ENCODE measurements at places on chromosomes 11 and 22. TPM values are rescaled to one million over a fixed set of nuclear protein-coding genes. Genes with fewer than 3 reads are reported as not detected.
A peak's percentile ranks its signal among the peaks of the same experiment; 100 is the strongest.

The BIRC3 gene
- 97.6 TPM for total RNA-seq

- H3K36me3 ChIP-seq = no peaks in the 10 kb centered on the region
- peak overlapping the region; percentile 50 for H3K27ac ChIP-seq
- H3K4me1 ChIP-seq = peaks cover 17% of the 10 kb centered on the region
- DNase-seq = no peak
- H3K4me3 ChIP-seq = no peak overlapping the region
- H3K27me3 ChIP-seq = no peaks in the 10 kb centered on the region
Observed at GRCh38 chr11:68255526-68255925, 16.2 kb downstream of the C11orf24 start.

GRCh38 chr22:31274017-31274416 lies 18.3 kb downstream of the PIK3IP1 start:
- H3K4me3 ChIP-seq = no peak overlapping the region
- DNase-seq = no peak
- peaks cover 98% of the 10 kb centered on the region for H3K36me3 ChIP-seq
- no peaks in the 10 kb centered on the region for H3K27me3 ChIP-seq
- H3K27ac ChIP-seq = no peak overlapping the region
- H3K4me1 ChIP-seq = peaks cover 4% of the 10 kb centered on the region

DNA sequence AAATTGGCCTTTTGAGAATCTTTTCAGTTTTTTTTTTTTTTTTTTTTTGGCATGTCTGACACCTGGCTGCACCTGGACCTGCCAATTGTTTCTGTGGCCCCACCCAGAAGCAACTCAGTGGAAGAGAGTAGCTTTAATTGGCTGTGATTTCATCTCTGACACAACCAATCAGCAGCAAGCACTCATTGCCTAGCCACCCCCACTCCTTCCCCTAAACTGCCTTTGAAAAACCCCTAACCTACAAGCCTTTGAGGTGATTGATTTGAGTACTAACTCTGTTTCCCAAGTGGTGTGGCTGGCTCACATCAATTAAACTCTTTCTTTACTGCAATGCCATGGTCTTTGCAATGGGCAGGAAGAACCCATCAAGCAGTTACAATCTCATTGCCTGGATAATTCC lies 98.2 kb upstream of the CHORDC1 start:
- no peak overlapping the region for H3K27ac ChIP-seq
- H3K36me3 ChIP-seq = no peaks in the 10 kb centered on the region
- no peaks in the 10 kb centered on the region for H3K27me3 ChIP-seq

GRCh38 chr11:69926376-69927050 lies 107.3 kb upstream of the FGF3 start:
- no peak overlapping the region for H3K4me3 ChIP-seq
- no peaks in the 10 kb centered on the region for H3K36me3 ChIP-seq
- DNase-seq = peak; percentile 35

GRCh38 chr11:113675003-113675561 lies 31.0 kb downstream of the TMPRSS5 start:
- H3K36me3 ChIP-seq = no peaks in the 10 kb centered on the region
- no peak overlapping the region for H3K4me3 ChIP-seq
- no peaks in the 10 kb centered on the region for H3K4me1 ChIP-seq
- H3K27me3 ChIP-seq = no peaks in the 10 kb centered on the region

The SYT8 gene
- not detected for total RNA-seq

DNA sequence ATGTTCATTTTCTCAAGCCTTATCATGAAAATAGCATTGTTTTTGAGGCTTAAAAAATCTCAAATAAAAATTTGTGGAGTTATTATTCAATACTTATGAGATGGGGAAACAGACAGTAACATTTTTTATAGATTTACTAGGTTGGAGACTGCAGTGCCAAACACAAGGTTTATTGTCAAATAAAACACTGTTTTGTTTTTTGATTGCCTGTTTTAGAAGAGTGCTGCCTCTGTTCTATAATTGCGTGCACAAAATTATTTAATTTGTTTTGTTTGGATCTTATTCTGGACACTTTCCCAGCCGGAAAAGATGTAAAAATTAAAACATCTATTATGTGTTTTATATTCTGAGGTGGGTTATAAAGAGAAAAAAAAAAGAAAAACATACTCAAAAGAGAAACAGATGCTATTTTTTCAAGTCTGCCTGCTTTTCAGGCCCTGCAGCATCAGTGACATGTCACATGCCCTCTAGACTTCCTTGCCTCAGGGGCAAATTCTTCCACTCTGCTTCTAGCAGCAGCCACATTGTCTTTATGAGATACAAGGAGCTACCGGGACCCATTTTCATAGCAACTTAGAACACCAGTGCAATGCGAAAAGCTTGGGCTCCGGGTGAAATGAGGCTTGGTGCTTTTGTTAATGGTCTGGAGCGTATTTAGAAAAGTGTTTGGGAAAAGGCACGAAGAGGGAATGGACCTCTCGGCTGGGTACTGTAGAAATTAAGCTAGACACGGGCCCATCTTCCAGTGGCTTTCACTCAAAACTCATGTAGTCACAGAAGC lies 77.5 kb downstream of the EFCAB6 start:
- H3K27me3 ChIP-seq = no peaks in the 10 kb centered on the region
- no peak overlapping the region for H3K4me3 ChIP-seq
- no peak for DNase-seq

DNA sequence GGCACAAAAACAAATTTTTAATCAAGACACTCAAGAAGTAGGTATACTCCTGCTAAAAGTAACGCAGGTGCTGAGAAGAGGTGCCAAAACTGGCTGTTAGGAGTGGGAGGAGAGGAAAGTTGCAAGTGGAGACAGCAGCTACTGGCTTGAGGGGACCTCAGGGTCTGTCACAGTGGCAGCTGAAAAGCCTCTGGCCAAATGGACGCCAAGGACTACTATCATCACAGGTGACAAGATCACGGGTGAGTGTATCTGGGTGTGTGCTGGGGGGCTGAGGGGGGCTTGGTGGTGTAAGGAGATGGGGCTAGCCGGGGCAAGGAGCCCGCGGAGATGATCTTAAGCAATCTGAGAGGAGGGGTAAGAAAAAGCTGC lies 687 bp downstream of the ZNF202 start:
- no peaks in the 10 kb centered on the region for H3K36me3 ChIP-seq
- DNase-seq = no peak
- H3K27ac ChIP-seq = peak overlapping the region; percentile 84
- H3K4me1 ChIP-seq = peaks cover 34% of the 10 kb centered on the region
- peak overlapping the region; percentile 96 for H3K4me3 ChIP-seq

DNA sequence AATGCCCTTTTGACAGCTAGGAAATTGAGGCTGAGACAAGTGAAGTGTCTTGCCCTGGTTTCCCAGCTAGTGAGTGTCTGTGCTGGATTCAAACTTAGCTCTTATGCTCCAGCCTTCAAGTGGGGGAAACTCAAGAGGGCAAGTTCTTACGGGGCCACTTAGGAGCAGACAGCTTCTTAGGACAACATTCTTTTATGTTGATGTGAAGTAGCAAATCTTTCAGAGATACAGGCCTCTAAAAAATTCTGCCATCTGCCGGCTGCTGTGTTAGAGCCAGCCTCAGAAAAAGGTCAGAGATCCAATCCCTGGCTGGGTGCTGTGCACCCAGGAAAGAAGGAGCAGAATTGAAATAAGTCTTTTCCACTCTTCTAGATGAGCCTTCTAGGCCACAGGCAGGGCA lies 26.6 kb downstream of the TIMP3 start:
- H3K36me3 ChIP-seq = no peaks in the 10 kb centered on the region
- peak overlapping the region; percentile 78 for H3K27ac ChIP-seq
- peaks cover 33% of the 10 kb centered on the region for H3K4me1 ChIP-seq

DNA sequence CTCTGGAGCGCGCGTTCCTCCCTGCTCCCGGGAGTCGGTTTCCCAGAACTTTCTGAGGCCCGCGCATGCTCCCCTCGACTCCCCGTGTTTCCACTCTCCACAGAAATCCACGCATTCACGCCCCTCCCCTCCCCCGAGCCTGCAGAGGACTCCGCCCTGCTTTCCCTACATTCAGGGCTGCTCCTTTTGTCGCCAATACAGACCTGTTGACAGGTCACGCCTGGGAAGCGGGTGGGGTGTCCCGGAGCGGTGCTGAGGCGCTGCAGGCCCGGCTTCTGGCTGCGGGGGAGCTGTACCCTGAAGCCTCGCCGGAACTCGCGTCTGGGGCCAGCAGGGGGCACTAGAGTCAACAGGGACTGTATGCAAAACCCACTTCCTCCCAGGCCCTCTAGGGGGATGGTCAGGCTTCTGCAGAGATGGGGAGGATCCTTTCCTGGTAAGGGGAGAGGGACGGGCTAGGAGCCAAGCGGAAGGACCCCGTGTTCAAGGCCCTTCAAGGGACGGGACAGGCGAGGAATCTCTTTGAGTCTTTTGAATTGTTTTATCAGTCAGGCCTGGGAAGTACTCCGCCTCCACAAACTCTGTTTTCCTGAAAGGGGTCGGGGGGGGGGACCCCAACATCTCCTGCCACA lies at the start of gene PRAME:
Gene PRAME, minus strand, starts transcription at position 294 of the 632 bp plus-strand sequence. CDS start 2,433 bp downstream, outside the sequence.
- H3K4me1 ChIP-seq = no peaks in the 10 kb centered on the region
- H3K27me3 ChIP-seq = peaks cover 4% of the 10 kb centered on the region
- no peak within 1 kb of the TSS for H3K27ac ChIP-seq
- H3K4me3 ChIP-seq = no peak within 1 kb of the TSS

The LIF gene
- not detected for total RNA-seq

DNA sequence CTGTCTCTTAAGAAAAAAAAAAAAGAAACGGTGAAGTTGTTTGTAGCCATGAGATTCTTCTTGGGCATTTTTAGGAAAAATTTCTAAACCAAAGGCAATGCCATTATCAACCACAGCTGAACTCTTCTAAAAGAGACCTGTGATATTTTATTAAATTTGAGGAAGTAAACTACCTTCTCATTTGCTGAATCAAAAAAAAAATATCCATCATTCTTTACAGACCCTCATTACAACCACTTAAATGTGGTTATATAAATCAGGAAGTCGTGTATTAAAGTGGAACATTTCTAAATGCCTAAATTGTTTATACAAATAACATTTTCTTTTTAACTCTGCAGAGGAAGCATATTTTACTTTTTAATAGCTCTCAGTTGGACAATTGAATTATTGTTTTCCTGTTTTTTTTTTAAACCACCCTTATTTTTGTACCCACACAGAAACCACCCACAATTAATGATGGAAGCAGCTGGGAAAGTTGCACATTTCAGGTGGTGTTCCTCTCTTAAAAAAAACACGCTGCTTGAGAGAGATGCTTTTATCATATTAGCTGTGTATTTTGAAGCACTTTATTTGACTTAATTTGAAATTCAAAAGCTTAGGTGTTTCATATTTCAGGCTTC lies 91.2 kb downstream of the ARHGAP42 start:
- no peaks in the 10 kb centered on the region for H3K36me3 ChIP-seq
- H3K27me3 ChIP-seq = no peaks in the 10 kb centered on the region
- no peak for DNase-seq
- no peaks in the 10 kb centered on the region for H3K4me1 ChIP-seq

GRCh38 chr11:106969644-106970355 lies 48.5 kb downstream of the GUCY1A2 start:
- no peak overlapping the region for H3K4me3 ChIP-seq
- no peaks in the 10 kb centered on the region for H3K27me3 ChIP-seq
- no peak for DNase-seq
- no peaks in the 10 kb centered on the region for H3K4me1 ChIP-seq
- no peaks in the 10 kb centered on the region for H3K36me3 ChIP-seq

GRCh38 chr11:13965337-13965736 lies 2.8 kb downstream of the SPON1 start:
- H3K36me3 ChIP-seq = no peaks in the 10 kb centered on the region
- H3K27ac ChIP-seq = no peak overlapping the region
- H3K4me3 ChIP-seq = no peak overlapping the region
- DNase-seq = no peak
- peaks cover 30% of the 10 kb centered on the region for H3K4me1 ChIP-seq

The SLC22A9 gene
- total RNA-seq = not detected

DNA sequence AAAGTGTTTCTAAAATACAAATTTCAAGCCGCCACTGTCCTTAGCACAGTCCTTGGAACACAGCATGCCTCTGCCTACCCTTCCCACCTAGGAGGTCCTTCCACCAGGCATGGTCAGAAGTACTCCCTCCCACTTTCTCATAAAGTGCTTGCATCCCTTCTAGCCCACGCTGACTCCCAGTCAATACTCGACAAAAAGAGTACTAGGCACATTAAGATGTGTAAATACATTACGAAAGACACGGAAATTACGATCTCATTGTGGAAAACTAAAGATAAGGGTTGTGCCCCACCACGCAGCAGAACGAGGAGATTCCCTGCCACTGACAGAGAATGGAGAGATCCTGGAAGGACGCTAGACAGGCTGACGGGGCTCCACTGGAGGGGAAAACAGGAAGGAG lies 13.5 kb downstream of the CHKA start:
- H3K27ac ChIP-seq = no peak overlapping the region
- no peaks in the 10 kb centered on the region for H3K27me3 ChIP-seq
- no peaks in the 10 kb centered on the region for H3K4me1 ChIP-seq
- DNase-seq = no peak
- no peak overlapping the region for H3K4me3 ChIP-seq
- no peaks in the 10 kb centered on the region for H3K36me3 ChIP-seq

DNA sequence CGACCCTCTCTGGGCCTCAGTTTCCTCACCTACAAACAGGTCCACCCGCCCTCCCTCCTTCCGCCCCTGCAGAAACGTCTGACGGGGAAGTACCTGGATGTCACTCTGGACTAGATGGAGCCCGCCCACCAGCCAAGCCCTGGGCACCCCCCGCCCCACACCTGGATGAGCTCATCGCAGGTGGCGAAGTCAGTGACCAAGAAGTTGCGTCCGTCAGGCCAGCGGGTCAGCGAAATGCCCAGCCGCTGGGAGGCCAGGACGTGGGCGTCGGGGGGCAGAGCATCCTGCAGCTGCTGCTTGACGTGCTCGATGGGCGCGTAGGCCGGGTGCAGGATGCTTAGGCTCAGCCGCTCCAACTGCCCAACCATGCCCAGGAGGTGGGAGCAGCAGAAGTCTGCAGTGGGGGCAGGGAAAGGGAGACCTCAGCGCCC lies 897 bp downstream of the PNPLA5 start:
- no peak overlapping the region for H3K4me3 ChIP-seq
- no peak overlapping the region for H3K27ac ChIP-seq
- peaks cover 75% of the 10 kb centered on the region for H3K27me3 ChIP-seq
- peaks cover 13% of the 10 kb centered on the region for H3K4me1 ChIP-seq
- peak; percentile 66 for DNase-seq

DNA sequence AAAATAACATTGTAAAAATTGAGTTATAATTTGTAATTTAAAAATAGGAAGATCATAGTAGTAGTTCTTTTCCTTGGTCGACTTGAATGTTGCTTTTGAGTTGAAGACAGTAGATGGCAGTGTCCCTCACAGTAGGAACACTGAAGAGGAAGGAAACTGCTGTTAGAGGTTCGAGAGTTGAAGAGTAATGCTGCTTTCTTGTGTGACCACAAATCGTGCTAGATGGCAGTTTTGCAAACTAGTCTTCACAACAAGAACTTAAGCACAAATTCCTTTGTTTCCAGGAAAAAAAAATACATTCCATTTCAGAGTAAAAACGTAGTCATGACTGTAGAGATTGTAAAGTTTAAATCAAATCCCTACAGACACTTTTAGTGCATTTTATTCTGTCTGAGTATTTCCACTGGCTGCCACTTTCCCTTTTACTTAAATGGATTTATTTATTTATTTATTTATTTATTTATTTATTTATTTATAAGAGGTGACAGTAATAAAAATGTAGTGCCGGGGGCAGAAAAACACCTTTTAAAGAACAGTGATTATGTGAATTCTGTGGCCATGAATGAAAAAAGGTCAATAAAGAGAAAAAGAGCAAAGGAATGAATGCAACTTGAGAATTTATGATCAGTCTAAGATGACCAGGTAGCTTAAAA lies 54.6 kb downstream of the SPECC1L start:
- DNase-seq = no peak
- no peak overlapping the region for H3K27ac ChIP-seq
- peaks cover 29% of the 10 kb centered on the region for H3K4me1 ChIP-seq
- H3K4me3 ChIP-seq = no peak overlapping the region
- H3K27me3 ChIP-seq = no peaks in the 10 kb centered on the region
- H3K36me3 ChIP-seq = peaks cover 66% of the 10 kb centered on the region

GRCh38 chr22:20413217-20414058 lies 19.5 kb downstream of the ZNF74 start:
- no peaks in the 10 kb centered on the region for H3K36me3 ChIP-seq
- no peak overlapping the region for H3K27ac ChIP-seq
- no peaks in the 10 kb centered on the region for H3K27me3 ChIP-seq
